ENCODE measurements at places on chromosomes 6 and 20.

- peak; percentile 66 for DNase-seq
Measured at GRCh38 chr6:144106206-144106605, 10.8 kb upstream of the SF3B5 start.

GRCh38 chr20:46838011-46838410, 56.6 kb upstream of the EYA2 start:
- no peak for DNase-seq

DNA sequence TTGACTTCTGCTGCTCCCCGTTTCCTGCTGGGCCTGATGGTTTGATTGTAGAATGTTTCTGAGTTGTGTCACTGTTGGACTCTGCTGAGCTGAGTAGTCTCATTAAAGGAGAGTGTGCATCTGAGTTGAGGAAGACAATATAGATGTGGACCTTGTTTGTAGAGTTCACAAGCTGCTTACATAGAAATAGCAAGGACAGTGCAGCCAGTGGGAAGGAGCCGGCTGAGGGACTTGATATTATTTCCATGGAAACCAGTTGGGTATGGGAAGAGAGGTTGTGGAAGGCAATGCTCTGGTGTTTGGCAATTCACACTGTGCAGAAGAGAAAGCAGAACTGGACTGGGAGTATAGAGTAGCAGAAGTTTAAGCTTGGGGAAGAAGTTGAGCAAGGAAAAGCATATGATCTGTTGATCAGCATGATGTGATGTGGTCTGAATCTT, 14.8 kb downstream of the IGF2R start:
- DNase-seq, result no peak

GRCh38 chr6:164345327-164345726, 930.8 kb downstream of the QKI start:
- DNase-seq, result no peak

DNA sequence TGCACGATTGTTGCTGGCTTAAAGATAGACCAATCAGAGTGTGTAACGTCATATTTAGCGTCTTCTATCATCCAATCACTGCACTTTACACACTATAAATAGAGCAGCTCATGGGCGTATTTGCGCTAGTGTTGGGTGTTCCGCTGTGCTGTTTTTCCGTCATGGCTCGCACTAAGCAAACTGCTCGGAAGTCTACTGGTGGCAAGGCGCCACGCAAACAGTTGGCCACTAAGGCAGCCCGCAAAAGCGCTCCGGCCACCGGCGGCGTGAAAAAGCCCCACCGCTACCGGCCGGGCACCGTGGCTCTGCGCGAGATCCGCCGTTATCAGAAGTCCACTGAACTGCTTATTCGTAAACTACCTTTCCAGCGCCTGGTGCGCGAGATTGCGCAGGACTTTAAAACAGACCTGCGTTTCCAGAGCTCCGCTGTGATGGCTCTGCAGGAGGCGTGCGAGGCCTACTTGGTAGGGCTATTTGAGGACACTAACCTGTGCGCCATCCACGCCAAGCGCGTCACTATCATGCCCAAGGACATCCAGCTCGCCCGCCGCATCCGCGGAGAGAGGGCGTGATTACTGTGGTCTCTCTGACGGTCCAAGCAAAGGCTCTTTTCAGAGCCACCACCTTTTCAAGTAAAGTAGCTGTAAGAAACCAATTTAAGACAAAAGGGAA, 57.9 kb downstream of the TRIM38 start:
- DNase-seq, result peak; percentile 88

DNA sequence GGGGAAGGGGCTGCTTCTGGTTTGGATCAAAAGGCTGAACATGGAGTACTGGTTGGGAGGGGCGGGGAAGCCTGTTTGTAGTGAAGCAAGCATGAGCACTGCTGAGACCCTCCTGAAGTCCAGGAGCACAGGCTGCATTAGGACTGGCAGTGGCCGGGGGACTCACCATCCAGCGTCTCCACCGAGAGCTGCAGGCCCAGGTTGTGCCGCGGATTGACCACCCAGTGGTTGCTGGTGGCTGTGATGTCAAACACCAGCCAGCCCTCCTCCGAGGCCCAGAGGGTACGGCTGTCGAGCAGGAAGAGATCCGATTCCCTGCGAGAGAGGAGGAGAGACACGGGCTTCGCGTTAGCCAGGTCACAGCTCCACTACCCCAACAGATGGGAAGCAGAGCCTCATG, 64.1 kb downstream of the BMP7 start:
- DNase-seq, result no peak

DNA sequence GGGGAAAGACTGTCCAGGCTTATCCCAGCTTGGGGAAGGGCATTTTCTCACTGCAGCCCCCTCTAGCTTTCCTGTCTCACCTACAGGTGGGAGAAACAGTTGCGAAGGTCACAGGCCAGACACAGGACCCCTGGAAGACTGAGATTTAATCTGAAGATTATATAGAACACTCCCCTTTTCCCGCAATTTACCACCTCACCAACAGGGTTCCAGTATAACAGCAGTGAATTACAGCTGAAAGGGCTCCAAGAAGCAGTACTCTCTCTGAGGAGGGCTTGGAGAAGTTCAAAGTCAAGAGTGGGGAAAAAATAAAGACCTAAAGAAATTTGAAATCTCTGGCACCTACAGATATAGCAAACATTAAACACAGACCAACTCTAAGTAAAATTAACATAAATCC, 111.9 kb downstream of the ANKRD60 start:
- DNase-seq, result no peak
